ENCODE measurements at places on chromosomes 3 and 15. TPM values are rescaled to one million over a fixed set of nuclear protein-coding genes. Genes with fewer than 3 reads are reported as not detected.

COL6A6 gene
- total RNA-seq: not detected

DNA sequence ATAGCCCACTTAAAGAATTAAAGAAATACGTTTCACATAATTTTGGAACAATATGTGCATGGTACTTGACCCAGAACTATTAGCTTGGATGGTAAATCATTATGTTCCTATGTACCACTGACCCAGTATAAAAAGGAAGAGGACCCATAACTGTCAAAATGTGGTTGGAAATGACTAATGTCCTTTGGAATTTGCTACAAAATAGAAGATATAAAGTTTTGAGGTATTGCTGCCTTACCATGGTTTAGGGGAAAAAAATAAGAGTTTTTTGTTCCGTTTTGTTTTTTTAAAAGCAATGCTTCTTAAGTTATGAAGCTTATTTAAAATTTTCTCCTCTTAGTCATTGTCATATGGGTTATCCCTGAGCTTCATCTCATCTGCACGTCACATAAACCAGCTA, 15.8 kb upstream of the TFDP2 start:
- peak; percentile 29 for DNase-seq

ARNT2 gene
- total RNA-seq: 18.5 TPM

DNA sequence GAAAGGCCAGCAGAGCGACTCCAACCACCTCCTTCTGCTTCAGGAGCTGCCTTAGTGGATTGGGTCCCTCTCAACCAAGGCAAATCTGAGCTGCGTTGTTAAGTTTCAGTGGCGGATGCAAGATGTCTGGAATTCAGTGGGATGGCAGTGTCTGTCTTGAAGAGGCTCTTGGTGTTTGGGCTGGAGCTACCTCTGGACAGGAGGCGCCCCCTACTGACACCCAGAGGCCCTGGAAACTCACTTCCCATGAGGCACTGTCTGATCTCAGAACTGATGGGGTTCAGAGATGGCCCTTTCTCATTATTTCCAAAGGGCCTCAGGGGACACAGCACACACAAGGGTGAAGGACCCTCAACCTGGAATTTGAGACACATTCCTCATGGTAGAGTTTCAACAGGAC, 6.0 kb upstream of the SLC28A1 start:
- peak; percentile 53 for DNase-seq

DNA sequence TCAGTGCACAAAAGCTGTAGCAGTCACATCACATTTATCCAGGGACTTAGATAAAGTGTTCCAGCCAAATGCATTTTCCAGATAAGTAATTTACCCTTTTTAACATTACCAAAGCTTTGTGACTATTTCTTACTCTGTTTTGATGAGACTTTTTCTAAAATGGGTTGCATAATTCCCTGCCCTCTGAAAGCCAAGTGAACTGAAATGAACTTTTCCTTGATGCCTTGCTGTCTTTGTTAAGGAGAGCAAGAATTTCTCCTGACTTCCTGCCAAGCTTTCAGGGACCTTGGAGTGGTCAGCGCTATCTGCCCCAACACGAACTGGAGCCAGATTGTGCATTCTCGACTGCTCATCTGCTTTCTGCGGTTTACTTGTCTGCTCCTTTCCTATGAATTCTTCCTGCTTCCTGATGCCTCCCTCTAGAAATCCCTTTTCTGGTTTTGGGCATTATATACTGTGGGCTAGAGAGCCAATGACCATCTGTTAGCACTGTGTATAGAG, 34.8 kb downstream of the EIF4E3 start:
- DNase-seq: peak; percentile 49

- no peak for DNase-seq
These were observed 31.4 kb downstream of the ALS2CL start for GRCh38 chr3:46661776-46662766.

PLOD2 gene
- 93.9 TPM for total RNA-seq

- no peak for DNase-seq
These were observed 113.4 kb downstream of the ZNF280D start for GRCh38 chr15:56619887-56620286.

DNA sequence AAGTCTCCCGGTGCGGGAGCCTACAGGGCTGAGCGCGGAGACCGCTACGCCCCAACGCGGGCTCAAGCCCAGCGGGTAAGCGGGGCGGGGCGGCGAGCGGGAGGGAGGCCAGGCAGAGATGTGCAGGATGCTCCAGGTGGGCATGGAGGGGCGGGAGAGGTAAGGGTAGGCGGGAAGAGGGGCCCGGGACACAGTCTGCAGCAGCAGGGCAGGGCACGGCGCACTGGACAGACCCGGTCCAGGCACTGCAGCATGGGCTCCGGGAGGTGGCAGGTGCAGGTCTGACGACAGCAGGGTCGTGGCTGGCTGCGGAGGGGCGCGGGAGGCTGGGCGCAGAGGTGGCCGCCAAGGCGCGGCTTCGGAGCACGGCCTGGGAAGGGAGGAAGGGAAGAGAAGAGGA, 102.8 kb downstream of the GABRB3 start:
- DNase-seq: no peak

DNA sequence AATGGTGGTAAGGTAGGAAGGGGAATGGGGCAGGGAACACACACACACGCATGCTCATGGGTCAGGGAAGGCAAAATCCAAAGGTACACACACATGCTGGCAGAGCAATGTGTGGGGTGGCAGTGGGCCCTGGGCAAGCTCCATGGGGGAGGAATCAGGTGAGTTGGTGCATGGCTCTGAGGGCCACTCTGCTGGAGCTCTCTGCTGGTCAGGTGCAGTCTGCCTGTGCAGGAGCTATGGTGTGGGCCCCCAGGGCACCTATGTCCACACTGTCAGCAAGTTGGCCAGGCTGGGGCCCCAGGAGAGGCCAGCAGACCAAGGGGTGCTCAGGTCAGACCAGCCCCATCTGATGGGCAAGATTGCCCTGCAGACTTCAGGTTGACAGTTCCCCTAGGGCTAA, 90.1 kb upstream of the GAP43 start:
- DNase-seq: no peak

ITIH1 gene
- not detected for total RNA-seq

SLC28A2 gene
- total RNA-seq: not detected

DNA sequence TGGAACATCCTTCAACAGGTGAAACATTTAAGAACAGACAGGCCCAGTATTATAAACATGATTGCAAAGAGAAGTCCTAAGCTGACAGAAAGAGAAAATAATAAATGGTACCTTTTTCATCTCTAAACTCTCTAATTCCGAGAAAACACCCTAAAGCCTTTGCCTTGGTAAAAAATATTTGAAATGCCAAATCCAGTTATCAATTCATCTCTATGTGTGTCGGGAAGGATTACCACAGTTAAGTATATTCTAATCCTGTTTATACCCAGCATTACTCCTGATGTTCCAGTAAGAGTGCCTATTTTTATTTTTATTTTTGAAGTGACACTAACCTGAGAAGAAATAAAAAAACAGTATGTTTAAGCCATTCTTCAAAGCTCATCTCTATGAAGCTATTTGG, 219.3 kb upstream of the NANOGP8 start:
- DNase-seq: no peak

GRCh38 chr3:182485301-182485700, 308.0 kb upstream of the ATP11B start:
- no peak for DNase-seq

DNA sequence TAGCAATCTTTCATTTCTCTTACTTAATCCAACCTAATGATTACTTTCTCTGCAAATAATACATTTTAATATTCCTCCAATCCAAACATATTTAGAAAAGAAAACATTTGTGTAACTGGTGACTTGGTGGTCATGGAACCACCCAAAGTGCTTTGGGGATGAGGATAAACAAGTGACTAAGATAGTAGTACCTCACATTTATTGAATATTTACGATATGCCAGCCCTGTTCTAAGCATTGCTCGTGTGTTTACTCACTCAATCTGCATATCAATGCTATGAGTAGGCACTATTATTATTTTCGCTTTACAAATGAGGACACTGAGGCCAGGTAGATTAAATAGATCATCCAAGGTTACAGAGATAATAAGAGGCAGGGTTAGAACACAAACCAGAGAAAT, 189.5 kb downstream of the SHOX2 start:
- no peak for DNase-seq

- peak; percentile 46 for DNase-seq
These were observed 32.8 kb upstream of the FAM107A start for GRCh38 chr3:58609990-58610389.

- no peak for DNase-seq
These were observed 10.3 kb upstream of the CD47 start for GRCh38 chr3:108100906-108101660.

GRCh38 chr3:45960289-45960688, 17.0 kb downstream of the CXCR6 start:
- no peak for DNase-seq

DNA sequence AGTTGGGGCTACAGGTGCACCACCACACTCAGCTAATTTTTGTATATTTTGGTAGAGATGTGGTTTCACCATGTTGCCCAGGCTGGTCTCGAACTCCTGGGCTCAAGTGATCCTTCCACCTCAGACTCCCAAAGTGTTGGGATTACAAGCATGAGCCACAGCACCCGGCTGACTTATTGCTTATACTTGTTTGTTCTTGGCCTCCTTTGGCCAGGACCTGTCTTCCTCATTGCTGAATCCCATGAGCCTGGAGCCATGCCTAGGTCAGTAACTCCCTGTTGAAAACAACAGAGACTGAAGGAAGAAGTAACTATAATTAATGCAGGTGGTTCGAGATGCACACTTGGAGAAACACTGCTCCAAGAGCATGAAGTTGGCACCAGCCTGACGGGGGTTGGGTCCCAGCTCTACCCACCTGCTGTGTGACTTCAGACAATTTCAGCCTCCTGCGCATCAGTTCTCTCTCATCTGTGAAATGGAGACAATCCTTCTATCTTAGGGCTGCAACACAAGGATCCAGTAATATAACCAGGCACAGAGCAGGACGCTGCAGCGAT, 38.9 kb downstream of the CPN2 start:
- no peak for DNase-seq

DNA sequence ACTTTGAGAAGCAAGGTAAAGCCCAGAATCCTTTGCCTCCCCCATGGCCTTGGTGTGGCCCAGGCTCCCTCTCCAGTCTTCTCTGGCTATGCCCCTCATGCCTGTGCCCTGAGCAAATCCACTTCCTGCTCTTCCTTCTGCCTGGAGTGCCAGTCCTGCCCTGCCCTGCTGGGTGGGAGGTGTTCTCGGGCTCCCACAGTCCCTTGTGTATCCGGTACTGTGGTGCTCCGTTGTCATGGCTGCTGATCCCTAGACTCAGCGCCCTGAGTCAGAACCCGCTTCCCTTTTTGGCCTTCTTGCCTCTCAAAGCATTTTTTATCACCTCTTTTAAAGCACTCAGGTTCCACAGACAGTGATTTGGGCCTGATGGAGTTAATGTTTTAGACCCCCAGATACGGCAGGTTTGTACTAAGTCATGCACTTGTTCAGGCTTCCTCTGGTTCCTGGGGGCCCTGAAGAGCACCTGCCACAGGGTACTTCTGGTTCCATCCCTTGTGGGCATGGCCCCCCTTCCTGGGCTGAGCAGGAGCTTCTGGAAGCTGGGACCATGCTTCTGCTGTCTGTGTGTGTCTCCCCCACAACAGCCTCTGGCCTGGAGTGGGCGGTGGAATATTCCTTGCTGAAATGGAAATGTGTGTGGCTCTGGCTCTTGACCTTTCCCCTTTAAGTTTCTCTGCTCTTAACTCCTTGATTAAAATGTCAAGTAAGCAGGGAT, 29.6 kb upstream of the ADAMTS7 start:
- peak; percentile 61 for DNase-seq

DNA sequence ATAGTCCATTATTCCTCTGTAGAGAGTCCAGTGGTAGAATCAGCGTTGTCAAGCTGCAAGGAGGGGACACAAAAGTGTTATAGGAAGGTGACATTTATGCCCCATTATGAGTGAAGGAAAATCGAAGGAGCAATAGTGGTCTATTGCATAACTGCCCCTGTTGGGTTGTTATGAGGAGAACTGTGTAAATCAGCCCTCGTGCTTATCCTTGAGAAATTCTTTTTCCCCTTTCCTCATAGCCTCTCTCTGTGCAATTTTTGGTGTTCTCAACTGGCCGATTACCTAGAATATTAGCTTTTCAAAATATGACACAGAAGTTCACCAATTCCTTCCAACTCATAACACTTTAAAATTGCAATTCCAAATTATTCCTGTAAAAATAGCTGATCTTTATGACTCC, 286.6 kb downstream of the RBMS3 start:
- no peak for DNase-seq

PCOLCE2 gene
- total RNA-seq: 6.7 TPM

GRCh38 chr3:186142393-186142932, 33.6 kb upstream of the ETV5 start:
- no peak for DNase-seq

All from A172 (cell line).